ENCODE measurements at places on chromosomes 3 and 15. TPM values are rescaled to one million over a fixed set of nuclear protein-coding genes. Genes with fewer than 3 reads are reported as not detected.

DNA sequence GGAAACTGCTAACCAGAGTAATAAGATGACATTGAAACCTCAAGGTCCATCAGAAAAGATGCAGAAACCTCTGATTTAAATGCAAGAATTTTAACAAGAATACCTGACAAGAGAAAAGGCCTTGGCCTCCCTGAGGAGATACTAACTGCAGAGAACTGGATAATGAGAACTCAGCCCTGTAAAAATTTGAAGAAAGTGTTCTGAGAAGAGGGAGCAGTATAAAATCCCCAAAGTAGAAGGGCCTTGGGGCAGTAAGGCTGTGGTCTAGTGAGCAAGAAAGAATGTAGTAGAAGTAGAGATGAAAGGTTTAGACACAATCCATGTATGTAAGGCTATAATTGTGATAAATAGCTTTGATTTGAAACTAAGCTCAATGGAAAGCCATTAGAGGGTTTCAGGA, 394.1 kb downstream of the ZBBX start:
- DNase-seq, result no peak

DNA sequence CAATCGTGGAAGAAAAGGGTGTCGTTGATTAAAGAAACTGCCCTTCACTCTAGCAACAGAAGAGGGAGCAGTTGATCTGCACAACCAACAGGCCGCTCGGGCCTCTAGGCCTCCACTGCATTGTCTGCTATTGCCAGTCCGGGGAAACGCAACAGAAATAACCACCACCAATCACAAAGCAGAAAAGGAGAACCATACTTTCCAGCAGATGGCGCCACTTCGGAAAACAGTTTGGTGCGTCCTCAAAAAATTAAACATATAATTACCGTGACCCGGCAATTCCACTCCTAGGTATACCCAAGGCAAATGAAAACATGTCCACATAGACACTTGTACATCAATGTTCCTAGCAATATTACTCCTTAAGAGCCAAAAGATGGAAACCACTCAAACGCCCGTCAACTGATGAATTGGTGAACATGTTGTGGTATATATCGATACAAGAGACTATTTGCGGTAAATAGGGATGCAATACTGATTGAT, 154.1 kb downstream of the TJP1 start:
- peak; percentile 69 for DNase-seq

GRCh38 chr3:101780661-101781060, 1.6 kb downstream of the NXPE3 start:
- DNase-seq, result no peak

BRK1 gene
- 58.3 TPM for total RNA-seq

DNA sequence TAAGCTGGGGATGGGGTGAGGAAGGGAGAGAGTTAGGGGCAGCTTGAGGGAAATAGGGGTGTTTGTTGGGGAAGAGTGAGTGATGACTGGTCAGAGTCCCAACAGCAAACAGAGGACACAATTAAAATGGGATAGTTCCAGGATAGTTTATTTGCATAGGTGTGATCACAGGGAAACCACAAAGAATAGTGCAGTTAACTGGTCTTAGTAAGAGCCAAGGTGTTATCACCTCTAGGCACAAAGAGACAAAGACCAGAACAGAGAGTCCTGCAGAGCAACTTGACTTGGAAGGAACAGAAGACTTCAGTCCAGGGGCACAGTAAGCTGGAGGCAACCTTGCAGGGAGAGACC, 42.1 kb upstream of the DLG1 start:
- DNase-seq, result no peak

- DNase-seq, result no peak
Observed at GRCh38 chr15:38748710-38749109, 184.1 kb upstream of the RASGRP1 start.

DNA sequence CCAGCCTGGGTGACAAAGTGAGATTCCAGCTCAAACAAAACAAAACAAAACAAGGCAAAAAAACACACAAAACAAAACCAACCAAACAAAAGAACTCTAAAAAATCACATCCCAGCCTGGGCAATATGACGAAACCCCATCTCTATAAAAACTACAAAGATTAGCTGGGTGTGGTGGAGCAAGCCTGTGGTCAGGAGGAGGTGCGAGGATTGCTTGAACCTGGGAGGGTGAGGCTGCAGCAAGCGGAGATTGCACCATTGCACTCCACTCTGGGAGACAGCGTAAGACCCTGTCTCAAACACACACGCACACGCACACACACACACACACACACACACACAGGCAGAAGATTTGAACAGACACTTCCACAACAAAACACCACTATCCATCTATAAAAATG, 99.6 kb downstream of the SHQ1 start:
- DNase-seq, result no peak

DNA sequence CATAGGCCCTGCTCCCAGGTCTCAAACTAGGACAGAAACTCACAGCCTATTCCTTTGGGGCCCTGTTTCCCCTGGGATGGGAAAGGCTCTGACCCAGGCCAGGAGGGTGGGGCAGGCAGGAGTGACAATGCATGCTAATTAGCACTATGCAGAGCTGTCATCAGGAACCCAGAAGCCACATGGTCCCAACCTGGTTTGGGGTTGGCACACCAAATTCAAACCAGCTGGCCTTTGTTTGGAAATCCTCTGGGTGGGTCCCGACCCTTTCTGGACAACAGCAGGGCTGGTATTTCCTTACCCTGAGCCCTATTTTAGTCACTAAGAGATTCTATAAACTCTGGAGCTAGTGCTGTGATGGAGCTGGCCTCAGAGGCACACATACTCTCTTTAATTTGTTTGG, 166.2 kb downstream of the LRTM1 start:
- DNase-seq, result no peak

TCTA gene
- total RNA-seq, result 23.1 TPM

- no peak for DNase-seq
Observed at GRCh38 chr15:88992216-88992615, 79.0 kb upstream of the MFGE8 start.

CKMT1B gene
- total RNA-seq, result not detected

GRCh38 chr15:36948982-36949381, 151.4 kb downstream of the MEIS2 start:
- DNase-seq, result no peak

DNA sequence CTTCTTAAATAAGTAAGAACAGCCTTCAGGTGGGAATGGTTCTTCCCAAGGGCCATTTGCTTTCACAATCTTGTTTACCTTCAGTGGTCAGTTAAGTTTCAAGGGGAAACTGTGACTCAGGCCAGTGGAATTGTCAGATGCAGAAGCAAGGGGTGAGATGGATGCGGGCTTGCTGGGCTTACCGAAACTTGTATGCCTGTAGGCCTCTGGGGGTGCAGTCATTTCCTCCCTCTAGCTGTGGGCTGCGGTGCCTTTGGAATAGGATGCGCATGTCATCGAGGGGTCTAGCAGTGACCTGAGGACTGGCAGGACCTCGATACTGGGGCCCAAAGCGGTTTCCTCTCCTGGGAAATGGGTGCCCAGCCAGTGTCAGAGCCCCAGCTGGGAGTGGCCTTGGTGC, 121.6 kb downstream of the EEFSEC start:
- no peak for DNase-seq

DNA sequence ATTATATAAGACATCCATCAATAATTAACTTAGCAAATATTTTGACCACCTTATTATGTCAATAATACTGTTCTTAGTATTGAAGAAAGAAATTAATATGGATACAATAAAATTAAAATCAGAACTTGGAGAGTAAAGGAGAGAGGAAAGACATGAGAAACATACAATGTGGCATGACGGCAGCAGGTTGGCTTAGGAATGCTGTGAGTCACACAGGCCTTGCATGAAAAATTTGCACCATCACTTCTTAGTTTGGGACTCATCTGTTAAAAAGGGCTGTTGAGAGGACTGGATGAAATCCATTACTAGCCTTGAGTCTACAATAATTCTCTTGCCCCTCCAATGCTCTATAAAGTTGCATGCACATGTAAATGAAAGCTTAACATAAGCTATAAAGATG, 880.8 kb downstream of the ROBO1 start:
- DNase-seq, result no peak

DNA sequence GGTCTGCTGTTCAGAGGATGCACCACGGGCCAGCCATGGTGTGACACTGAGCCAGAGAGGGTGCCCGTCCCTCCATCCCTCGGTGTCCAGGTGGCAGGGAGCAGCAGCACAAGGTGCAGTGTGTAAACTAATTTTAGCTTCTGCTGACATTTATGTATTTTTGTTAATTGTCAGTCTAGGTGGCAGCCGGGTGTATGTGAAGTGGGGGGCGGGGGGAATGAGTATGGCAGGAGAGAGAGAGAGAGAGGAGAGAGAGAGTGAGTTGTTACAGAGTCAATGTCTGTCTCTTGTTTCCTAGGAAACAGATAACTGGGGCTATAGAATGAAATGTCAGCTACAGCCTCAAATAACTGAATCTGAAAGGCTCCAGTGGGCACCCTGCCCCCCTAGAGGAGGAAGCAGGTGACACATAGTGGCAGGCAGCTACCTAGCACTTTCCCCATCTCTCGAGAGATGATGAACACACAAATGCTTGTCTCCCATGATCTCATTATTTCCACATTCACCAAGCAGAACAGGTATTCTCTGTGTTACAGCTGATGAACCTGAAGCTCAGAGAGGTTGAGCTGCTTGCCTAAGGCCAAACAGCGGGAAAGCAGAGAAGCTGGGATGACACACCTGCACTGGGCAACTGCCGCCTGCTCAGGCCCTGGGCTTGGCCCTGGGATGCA, 24.7 kb downstream of the RASGRF1 start:
- DNase-seq, result no peak

Data from right atrium auricular region (tissue), 2 donors.